ENCODE measurements at places on chromosomes 12 and 14.

GRCh38 chr12:39417916-39418315, 25.0 kb downstream of the KIF21A start:
- DNase-seq, result no peak

DNA sequence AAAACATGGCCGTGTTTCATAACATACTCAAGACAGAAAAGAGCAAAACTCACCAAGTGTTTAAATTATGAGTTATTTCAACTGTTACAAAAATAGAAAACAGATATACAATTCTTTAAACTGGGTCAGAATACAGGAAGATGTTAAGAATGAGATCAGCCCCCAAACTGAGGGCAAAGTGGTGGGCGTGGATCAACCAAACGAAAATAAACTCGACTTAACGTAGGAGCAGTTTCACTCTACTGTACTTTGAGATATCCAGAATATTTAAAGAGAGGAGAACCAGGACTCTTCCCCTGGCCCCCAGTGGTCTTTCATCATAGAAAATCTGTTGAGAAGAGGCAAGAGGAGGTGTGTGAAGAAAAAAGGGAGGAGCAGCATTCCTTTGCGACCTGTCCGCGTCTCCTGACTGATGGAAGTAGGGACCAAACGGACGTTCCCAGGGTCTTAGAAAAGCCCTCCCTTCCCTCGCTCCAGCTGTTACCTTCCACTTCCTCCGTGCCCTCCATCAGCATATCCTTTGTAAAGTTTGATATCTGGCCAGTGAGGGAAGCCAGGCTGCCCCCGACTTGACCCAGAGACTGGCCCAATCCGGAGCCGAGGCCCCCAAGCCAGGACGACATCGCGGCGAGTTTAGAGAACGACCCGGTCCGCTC, 668 bp downstream of the TRIP11 start:
- peak; percentile 66 for DNase-seq

DNA sequence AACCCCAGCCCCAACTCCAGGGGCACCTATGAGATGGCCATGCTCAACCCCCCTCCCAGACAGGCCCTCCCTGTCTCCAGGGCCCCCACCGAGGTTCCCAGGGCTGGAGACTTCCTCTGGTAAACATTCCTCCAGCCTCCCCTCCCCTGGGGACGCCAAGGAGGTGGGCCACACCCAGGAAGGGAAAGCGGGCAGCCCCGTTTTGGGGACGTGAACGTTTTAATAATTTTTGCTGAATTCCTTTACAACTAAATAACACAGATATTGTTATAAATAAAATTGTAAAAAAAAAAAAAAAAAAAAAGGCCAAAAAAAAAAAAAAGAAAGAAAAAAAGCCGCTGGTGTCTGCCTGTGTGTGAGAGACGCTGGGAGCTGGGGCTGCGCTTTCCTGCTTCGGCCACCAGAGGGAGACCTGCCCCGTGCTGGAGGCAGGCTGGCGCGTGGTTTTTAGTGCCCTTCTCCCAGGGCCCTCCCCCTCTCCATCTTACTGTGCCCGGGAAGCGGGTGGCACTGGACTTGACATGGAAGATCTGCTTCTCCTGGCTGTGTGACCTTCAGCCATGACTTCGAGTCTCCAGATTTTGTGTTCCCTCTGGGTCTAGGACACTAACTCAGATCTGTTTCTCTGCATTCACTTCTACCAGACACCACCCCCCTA, 3.4 kb upstream of the NXPH4 start:
- peak; percentile 90 for DNase-seq

DNA sequence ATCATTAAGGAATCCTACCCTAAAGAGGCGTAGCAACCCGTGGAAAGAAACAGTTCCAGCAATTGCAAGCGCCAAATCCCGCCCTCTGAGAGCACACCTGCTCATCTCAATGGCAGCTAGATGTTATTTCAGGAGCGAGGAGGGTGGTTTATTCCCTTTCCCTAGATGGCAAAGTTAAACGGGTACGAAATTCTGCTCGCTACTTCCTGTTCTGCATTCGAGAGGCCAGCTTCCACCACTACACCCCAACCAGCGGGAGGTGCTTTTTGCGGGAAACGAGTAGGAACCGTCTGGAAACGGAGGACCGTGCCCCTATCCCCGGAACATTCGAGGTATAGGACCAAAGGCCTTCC, 536 bp downstream of the VPS29 start:
- DNase-seq, result peak; percentile 85

DNA sequence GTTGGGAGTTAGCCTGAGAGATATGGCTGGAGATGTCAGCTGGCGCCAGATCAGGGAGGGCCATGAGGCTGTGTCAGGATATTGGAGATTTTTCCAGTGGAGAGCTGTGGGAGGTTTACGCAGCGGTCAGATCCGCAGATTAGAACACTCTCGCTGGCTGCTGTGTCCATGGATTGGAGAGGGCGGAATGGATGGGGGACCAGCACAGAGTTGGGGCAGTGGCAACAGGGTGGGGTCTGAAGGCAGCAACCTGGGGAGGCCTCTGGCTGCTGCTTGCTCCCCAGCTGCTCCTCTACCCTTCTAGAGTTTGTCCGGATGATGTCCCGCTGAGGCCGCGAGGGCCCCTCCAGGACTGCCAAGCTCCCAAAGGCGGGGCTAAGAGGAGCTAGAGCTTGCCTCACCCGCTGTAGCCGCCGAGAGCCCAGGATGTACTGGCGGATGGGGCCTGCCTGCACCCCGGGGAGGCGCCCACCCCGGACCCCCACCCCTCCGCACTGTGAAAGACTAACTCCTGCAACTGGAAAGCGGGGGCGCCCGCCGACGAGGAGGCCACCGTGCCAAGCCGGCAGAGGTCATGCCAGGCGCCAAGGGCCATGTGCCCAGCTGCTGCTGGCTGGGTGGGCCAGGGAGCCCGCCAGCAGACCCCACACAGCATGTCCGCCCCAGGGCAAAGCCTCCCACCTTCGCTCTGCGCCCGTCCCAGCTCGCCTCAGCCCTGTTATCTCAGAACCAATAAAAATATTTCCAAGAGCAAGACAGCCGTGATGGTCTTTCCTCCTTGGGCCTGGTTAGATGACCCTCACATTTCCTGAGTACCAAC, 20.2 kb upstream of the MLEC start:
- no peak for DNase-seq

GRCh38 chr14:91108941-91109611, 4.8 kb upstream of the DGLUCY start:
- DNase-seq, result peak; percentile 64

DNA sequence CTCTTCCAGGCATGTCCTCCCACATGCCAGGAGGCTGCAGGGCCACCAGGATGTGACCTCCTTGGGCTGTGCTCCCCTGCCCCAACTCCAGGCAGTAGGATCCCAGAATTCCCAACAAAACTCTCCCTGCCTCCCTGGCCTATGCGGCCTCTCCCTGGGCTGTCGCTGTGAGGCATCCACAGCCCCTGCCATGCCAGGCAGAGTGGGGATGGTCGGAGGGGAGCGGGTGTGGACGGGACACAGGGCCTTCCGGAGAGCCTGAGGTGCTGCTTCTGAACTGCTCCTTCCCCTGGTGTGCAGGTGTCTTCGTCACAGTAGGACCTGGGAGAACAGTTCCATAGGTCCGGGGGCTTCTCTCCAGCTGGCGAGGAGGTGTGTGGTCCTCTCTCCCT, 18.3 kb downstream of the GPR132 start:
- DNase-seq, result no peak

GRCh38 chr14:46259536-46259935, 392.0 kb downstream of the RPL10L start:
- no peak for DNase-seq

DNA sequence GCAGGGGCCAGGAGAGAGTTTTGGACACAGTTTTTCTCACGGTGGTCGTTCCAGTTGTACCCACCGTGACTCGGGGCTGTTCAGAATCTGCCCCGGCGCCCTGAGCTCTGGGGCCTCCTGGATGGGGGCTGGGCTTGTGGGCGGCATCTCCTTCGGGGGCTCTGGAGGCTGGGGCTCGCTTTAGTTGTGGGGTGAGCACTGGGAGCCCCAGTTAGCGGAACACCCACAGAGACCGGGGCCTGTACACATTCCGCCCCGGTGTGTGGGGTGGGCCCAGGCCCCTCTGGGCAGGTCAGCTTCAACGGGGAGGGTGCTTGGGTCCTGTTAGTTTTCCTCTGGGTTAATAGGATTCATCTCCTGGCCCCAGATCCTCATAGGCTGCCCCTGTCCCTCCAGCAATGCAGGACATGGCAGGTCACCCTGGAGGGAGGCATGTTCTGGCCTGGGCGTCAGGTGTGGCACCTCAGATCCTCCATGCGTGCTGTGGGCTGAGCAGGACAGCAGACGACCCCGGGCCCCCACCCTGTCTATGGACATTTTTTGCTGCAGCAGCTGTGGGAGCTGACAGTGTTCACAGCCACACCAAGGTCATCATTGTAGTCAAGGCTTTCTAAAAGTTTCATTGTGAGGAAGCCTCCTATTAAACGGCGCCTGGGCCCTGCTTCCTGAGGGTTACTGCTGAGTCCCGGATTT, 393.2 kb downstream of the TMEM121 start:
- DNase-seq, result no peak

- DNase-seq, result no peak
Measured at GRCh38 chr12:75786070-75786469, 245.5 kb downstream of the PHLDA1 start.

GRCh38 chr14:63091394-63091996, 46.2 kb upstream of the KCNH5 start:
- DNase-seq, result no peak

GRCh38 chr12:6607751-6608591, 792 bp upstream of the CHD4 start:
- peak; percentile 96 for DNase-seq

DNA sequence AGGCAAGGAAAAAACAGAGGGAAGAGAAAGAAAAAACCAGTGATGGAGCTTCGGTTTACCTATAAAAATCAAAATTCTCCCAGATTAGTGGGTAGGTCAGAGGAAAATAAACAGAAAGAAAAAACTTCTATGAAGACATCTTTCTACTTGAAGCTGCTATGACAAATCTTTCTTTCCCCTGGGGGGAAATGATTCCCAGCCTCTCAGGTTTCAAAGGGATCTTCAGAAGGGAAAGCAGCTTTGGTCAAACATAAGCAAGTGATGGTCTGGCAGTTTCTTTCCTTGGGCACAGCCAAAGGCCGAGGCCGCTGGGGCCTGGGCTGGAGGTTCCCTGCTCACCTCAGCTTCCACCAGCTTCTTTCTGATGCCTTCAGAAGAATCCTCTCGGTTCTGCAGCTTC, 104.5 kb downstream of the PRKAB1 start:
- no peak for DNase-seq

- no peak for DNase-seq
Measured at GRCh38 chr12:71935594-71935993, 3.1 kb upstream of the TPH2 start.

GRCh38 chr14:33068626-33069025, 129.9 kb downstream of the NPAS3 start:
- no peak for DNase-seq

GRCh38 chr12:99746538-99746937, 99.0 kb downstream of the GARIN6 start:
- no peak for DNase-seq

GRCh38 chr12:101648195-101648594, 49.2 kb upstream of the CHPT1 start:
- no peak for DNase-seq

DNA sequence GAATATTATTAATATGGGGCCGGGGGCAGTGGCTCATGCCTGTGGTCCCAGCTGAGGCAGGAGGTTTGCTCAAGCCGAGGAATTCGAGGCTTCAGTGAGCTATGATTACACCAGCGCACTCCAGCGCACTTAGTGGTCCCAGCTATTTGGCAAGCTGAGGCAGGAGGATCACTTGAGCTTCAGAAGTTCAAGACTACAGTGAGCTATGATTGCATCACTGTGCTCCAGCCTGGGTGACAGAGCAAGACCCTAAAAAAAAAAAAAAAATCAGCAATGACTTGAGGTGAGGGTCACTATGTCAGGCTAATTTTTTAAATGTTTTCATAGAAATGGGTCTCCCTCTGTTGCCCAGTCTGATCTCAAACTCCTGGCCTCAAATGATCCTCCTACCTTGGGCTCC, 243.4 kb downstream of the RBM19 start:
- no peak for DNase-seq

- no peak for DNase-seq
Measured at GRCh38 chr12:17302001-17302400, 696.0 kb upstream of the LMO3 start.

DNA sequence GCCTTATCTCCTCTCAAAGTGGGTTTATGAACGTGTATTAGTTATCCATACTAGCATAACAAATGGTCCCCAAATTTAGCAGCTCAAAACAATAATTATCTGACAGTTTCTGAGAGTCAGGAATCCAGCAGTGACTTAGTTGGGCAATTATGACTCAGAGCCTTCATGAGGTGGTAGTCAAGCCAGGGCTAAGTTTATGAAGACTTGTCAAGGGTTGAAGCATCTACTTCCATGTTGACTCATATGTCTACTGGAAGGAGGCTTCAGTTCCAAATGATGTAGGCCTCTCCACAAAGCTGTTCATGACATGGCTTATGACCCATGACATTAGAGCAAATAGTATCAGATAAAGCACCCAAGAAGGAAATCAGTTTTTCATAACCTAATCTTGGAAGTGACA, 73.2 kb downstream of the IPO8 start:
- no peak for DNase-seq

- peak; percentile 1 for DNase-seq
Measured at GRCh38 chr14:56858422-56858821, 48.1 kb upstream of the OTX2 start.

GRCh38 chr14:34629344-34629656, 648 bp downstream of the SNX6 start:
- DNase-seq, result no peak

DNA sequence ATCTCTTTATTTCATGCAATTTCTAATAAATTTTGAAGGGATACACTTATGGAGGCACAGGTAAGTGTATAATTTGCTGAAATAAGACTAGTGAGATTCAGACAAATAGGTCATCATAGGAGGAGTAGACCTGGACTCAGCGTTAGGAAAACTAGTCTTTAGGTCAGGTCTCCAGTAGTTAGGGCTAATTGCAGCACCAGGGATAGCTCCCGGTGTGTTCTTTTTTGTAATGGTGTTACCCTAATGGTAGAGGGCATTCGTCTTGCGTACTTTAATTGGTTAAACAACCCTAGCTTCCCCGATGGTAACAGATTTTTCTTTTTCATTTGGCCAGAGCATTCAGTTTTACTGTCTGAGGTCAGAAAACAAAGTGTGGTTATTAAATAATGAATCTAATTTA, 64.9 kb downstream of the ARID2 start:
- DNase-seq, result peak; percentile 20

DNA sequence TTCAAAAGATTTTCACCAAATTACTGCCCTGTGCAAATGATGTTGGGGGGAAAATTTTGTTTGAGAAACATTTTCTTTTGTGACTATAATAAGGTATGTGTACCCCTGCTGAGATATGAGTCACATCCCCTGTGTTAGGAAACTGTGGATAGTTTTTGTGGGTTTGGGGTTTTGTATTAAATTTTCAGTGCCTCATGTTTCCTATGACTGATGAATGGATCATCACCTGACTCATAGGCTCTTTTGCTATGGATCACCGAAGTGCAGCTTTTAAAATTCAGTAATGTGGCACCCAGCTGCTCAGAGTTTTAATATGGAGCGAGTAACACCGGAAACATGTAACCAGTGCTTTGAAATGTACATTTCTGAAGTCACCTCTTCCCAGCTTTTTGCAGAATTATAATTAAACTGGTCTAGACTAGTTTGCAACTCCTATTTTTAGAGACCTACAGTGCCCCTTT, 167.4 kb upstream of the HMGA2 start:
- peak; percentile 60 for DNase-seq

- DNase-seq, result no peak
Measured at GRCh38 chr12:23621900-23622299, 327.6 kb downstream of the SOX5 start.

GRCh38 chr12:90004319-90005074, 295.9 kb upstream of the ATP2B1 start:
- DNase-seq, result no peak

- DNase-seq, result no peak
Measured at GRCh38 chr12:92553389-92553788, 149.4 kb upstream of the PLEKHG7 start.

All from hematopoietic multipotent progenitor cell treated with erythropoietin and hydrocortisone succinate and interleukin-3 and kit ligand, for 4 days (in vitro differentiated cells).